ENCODE measurements at places on chromosomes 11 and 22.

- DNase-seq, result no peak
Observed at GRCh38 chr11:19696073-19696472, 16.6 kb upstream of the NAV2 start.

DNA sequence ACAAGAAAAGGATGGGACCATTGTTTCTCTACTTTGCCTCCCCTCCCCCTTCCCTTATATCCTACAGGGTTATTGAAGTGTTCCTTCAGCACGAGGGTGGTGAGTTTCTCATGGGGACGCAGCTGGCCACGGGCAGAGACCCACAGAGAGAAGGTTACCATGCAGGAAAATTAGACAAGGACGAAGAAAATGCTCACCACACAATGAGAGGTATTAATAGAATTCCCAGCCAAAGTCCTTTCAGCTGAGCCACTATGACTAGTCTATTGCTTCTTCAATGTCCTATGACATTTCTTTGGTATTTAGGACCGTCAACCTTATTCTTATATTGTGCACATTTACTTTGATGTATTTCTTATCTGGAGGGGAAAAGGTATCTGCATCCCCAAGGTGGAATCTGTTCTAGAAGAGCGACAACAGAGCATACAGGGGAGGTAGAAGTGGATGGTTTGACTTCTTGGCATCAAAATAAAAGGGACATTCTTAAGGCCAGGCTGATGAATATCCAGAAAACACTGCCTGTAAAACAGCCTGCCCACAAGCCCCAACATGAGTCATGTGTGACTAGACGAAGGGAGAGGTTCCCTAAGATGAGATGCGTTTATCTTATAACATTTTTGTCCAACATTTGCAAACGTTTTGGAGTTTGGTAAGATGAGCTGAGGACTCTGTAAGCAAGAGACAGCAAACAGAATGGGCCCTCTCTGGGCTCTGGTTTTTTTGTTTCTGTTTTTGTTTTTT lies 209.8 kb upstream of the NARS2 start:
- DNase-seq, result no peak

DNA sequence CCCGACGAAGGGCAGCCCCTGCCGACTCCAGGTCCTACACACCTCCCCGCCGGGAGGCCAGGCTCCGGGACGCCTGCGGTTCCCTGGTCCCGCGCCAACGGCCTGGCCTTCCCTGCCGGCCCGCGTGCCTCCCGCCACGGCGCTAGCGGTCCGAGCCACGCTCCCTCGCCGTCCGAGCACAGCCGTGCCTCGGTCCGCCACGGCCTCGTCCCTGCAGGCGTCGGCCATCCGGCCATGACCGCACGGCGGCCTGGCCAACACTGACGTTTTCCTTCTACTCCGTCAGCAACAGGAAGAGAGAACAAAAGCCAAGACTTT lies 532 bp downstream of the EIF4G2 start:
- peak; percentile 18 for DNase-seq

- no peak for DNase-seq
Observed at GRCh38 chr11:55457641-55458040, 89.9 kb downstream of the OR4A15 start.

DNA sequence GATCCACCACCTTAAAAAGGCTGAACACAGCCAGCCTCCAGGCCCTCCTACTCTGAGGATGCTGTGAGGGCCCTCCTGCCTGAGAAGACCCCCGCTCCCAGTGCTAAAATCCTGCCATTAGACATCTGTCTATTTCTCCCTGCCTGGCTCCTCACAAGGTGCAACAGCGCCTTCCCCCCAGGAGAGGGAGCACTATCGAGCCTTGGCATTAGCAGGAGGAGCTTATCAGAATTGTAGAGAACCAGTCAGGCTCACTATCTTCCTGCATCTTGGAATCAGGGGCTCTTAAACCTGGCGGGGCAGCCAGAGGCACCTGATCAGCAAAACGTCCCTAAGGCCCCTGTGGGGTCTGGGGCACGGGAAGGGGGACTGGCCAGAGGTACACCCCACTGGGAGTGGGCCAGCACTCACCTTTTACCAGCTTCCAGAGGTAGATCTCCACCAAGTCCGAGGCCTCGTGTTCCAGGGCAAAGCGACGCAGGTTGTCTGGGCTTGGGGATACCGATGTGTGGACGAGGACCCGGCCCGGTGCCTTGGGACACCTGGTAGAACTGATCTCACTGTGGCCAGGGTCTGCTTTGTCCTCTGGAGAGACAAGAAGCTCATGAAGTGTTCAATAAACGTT lies 28.7 kb downstream of the CHRDL2 start:
- peak; percentile 86 for DNase-seq

DNA sequence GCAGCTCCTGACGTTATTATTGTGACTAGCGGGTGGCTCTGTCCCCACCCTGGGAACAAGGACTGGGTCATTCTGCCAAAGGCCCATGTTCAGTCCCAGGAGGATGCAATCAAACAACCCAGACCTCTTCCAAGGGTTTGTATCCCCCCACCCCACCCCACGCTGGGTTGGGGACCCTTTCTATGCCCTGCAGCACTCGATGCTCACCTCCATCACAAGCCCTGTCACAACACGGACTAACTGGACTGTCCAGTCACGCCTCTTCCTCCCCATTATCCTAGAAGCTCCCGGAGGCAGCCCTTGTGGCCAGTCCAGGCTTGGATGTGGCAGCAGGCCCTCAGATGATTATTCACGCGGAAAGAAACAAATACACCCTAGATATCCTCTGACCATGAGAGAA lies 3.7 kb downstream of the SHANK2 start:
- no peak for DNase-seq

DNA sequence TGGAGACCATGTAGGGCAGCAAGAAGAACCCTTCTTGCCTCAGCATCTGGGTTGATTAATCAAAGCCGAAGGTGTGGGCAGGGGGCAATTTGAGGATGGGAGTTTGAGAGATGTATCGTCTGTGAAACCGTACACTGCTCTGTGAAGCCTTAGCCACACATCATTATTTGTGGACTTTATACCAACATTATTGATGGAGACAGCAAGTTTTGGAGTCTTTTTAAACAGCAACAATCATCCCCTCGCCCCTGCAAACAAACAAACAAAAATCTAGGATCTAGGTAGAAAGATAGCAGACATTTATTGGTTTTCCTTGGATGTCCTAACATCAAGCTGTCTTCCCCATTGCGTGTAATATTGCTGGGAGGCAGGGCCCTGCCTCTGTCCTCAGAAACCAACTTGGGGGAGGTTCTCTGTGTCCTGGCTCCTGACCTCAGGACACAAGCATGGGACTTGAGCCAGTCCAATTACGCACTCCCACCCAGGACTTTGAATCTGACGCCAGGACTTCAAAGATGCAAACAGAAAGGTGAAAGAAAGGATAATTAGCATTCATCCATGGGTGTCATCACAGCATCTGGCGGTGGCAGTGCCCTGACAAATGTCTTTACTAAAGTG lies 61.6 kb upstream of the PLET1 start:
- no peak for DNase-seq

GRCh38 chr11:79538775-79539174 lies 97.9 kb upstream of the TENM4 start:
- no peak for DNase-seq

DNA sequence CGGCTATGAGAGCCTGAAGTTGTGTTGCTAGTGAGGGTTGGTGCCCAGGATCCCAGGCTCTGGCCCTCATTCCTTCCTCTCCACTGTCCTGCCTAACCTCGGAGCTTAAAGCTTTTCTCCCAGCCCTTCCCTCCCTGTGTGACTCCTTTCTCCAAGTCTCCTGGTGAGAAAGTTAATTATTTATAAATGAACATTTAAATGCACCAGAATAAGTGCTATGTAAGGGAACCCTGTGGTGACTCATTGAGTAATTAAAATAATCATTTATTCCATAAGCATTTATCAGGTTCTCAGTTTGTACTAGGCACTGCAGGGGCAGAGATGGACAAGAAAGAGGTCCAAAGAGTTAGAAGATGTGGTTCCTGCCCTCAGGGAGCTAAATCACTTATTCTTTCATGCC lies 89.1 kb upstream of the ISX start:
- no peak for DNase-seq

DNA sequence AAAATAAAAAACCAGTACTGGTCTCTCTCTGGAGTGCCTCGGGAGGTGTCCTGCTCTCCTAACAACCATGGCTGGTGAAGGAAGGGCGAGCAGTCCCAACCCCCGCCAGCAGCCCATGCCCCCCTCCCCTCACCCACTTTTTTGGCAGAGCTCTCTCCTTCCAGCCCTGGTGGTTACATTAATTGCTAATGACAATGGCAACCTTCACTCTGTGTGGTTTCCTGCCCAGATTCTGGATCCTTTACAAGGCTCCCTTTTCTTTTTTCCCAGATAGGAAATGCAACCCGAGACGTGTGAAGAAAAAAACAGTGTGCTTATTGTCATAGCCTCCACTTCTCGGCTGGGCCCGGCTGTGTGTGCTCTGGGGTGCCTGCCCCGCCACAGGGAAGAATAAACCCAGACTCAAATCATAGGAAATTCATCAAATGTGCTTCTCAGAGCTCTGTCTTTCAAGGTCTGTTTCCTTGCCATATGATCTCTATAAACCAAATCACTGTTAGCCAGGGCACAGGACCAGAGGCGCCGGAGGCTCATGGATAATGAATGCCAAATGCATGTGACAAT lies 513.0 kb downstream of the SOX6 start:
- peak; percentile 32 for DNase-seq

- DNase-seq, result no peak
Observed at GRCh38 chr11:113278481-113278880, 35.9 kb upstream of the TTC12 start.

- no peak for DNase-seq
Observed at GRCh38 chr11:64802370-64803157, 450 bp downstream of the MAP4K2 start.

- no peak for DNase-seq
Observed at GRCh38 chr22:27504360-27505253, 296.9 kb downstream of the MN1 start.

DNA sequence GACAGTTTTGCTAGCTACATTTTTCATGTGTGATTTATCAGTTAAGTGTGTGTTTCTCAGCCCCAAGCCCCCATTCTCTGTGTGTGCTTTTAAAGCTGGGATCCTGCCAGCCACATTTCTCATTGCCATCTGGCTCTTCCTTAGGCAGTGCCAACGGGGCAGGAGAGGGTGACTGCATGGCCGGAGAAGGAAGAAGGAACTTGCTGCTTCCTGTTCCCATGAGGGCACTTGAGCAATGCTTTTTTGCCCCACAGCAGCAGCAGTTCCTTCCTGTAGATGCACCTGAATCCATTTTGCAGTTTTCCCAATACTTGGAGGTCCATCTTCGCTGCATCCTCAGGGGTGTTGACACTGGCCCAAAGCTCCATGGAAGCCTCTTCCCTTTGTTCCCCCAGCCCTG lies 37.5 kb downstream of the TNRC6B start:
- no peak for DNase-seq

GRCh38 chr11:14144934-14145333 lies 182.4 kb downstream of the SPON1 start:
- no peak for DNase-seq

GRCh38 chr22:30813936-30814335 lies 119.3 kb downstream of the OSBP2 start:
- no peak for DNase-seq

DNA sequence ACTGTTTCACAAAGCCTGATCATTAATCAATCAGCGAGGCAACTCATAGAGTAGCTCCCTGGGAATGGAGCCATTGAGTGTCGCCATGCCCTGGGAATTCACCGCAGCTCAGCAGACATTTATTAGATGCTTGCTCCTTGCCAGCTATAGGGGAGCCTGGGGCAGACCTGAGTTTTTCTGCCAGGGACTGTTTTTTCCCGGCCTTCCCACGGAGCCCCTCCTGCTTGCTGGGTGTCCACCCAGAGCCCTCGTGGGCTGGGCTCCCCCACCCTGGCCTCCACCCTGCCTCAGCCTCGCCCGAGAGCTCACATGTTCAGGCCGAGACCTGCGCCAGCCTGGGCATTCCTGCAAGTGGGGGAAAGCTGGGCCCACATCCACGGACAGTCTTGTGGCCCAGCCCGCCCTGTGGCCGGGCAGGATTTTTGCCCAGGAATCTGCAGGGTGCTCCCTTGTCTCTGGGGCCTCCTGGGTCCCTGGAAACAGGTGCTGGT lies 64.9 kb downstream of the SMIM38 start:
- DNase-seq, result no peak

GRCh38 chr11:113173126-113173525 lies 141.3 kb upstream of the TTC12 start:
- no peak for DNase-seq

- no peak for DNase-seq
Observed at GRCh38 chr11:117750916-117751662, 45.9 kb downstream of the DSCAML1 start.

GRCh38 chr11:9047964-9048523 lies 43.4 kb downstream of the SCUBE2 start:
- no peak for DNase-seq

- no peak for DNase-seq
Observed at GRCh38 chr11:17643506-17644405, 75.6 kb upstream of the MYOD1 start.

DNA sequence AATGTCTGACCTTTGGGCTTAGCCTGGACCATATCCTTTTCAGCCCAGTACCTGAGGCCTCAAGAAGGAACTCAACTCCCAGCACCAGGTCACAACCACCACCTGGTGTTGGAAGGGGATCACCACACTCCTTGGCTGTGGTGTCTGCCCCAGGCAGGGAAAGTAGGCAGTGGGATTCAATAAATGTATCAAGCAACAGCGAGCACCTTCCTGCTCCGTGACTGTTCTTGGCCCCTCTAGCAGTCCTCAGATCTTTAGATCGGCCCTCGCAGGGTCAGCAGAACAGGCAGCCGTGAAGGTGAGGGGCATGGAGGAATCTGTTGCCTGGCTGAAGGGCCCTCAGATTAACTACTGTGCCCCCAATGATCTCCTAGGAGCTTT lies 15.9 kb downstream of the ARFGAP2 start:
- no peak for DNase-seq

DNA sequence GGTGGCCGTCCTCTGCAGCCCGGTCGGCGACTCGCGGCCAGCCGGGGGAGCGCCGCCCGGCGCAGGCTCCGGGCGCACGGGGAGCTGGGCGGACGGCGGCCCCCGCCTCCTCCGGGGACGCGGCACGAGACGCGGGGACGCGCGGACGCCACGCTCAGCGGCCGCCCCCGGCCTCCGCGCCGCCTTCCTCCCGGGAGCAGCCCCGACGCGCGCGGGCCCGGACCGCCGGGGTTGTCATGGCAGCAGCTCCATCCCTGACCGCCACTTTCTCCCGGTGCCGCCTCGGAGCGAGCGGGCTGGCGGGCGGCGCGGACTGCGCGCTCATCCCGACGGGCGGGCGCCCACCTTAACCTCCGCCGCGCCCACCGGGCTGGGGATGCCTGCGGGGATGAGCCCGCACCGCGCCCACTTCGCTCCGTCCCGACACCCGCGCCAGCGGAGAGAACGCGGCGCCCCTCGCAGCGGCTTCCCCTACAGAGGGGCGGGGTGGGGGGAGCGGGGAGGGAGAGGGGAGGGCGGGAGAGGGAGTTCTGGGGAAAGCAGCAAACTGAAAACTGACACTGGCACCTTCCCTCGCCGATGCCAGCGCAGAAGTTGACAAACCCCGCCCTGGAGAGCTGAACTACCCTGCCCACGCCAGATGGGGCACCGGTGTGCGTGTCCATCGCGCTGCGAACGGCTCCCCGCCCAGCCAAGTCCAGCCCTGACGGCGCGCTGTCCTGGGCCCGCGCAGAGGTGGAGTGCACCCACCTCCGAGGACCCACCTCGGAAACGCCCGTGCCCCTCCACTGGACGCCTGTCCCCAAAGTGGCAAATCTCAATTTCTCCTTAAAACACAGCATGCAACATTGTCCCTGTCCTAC lies 588.4 kb downstream of the OPCML start:
- DNase-seq, result peak; percentile 42
